ENCODE measurements at places on chromosomes 7 and 10.

GRCh38 chr7:109579901-109580300 lies 1010.2 kb downstream of the DNAJB9 start:
- no peak for DNase-seq

GRCh38 chr7:22397981-22398380 lies 41.0 kb upstream of the RAPGEF5 start:
- no peak for DNase-seq

GRCh38 chr10:77686650-77687417 lies 49.2 kb upstream of the KCNMA1 start:
- no peak for DNase-seq

GRCh38 chr7:154680894-154681659 lies 321.8 kb downstream of the PAXIP1 start:
- DNase-seq, result no peak

GRCh38 chr10:8803992-8804391 lies 749.5 kb downstream of the GATA3 start:
- DNase-seq, result no peak

- DNase-seq, result no peak
These were observed 416.4 kb downstream of the TCERG1L start for GRCh38 chr10:130895161-130895560.

DNA sequence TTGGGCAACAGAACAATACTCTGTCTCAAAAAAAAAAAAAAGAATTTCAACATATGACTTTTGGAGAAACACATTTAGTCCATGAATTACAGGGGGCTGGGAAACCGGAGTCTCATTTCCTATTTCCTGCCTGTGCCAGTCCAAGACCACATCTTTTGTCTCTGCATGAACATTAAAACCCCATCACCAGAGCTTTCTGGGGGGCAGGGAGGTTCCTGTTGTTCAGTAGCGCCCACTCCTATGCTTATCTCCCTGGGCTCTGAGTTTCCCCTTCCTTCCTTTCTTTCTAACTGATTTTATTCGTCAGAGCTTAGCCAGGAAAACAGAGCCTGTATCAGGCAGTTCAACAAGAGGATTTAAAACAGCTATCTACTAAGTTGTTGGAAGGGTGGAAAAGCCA lies 119.3 kb downstream of the CALN1 start:
- no peak for DNase-seq

GRCh38 chr10:116490028-116490662 lies 55.6 kb upstream of the PNLIP start:
- DNase-seq, result no peak

- DNase-seq, result peak; percentile 15
These were observed 825 bp downstream of the RAB11FIP2 start for GRCh38 chr10:118045837-118046394.

- no peak for DNase-seq
These were observed 15.5 kb upstream of the PTTG1IP2 start for GRCh38 chr7:90453931-90454330.

DNA sequence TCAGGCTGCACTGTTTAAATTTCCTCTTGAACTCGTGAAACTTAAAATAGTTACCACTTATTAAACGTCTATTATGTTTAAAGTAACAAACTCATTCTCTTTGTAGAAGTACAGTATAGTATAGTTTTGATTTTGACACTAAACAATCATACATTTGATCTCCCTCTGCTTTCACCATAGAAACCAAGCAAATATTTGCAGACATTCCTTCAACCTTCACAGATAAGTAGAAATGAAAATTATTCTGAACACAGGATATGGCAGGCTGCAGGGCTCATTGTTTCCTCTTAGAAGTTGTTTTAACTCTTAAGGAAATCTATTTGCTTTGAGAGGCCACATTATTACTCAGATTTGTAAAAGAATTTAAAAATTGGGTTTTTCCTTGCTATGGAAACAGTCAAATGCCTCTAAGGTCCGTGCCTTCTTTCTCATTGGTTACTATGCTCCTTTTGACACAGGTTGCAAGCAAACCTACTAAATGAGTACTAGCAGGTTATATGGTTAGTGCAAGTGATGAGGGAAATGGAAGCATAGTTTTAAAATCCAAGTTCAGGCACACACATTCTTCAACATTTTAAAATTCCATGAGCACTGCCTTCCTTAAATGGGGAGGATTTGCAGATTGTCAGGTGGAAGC lies 92.8 kb upstream of the FAM133B start:
- DNase-seq, result no peak

DNA sequence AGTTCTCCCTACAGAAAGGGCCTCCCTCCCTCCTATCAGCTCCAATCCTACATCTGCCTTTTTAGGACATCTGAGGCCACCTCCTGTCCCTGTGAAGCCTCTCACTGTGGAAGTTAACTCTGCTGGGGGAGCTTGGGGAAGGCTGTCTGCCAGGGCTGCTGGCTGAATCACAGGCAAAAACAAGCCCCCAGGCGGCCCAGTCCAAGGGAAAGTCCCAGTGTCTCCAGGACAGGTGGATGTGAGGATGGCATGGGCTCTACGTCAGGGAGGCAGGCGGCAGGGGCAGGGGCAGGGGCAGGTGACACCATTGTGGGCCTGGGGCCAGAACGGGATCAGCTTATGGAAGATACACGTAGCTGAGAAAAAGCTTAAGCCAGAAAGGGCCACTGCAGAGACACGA lies 240.2 kb downstream of the MAD1L1 start:
- DNase-seq, result no peak

GRCh38 chr7:28891192-28891875 lies 66.8 kb downstream of the TRIL start:
- DNase-seq, result no peak

GRCh38 chr7:87528730-87529129 lies 53.2 kb upstream of the ABCB4 start:
- DNase-seq, result no peak

- no peak for DNase-seq
These were observed 139.4 kb downstream of the TACC2 start for GRCh38 chr10:122128357-122128756.

GRCh38 chr7:116797612-116798011 lies 64.8 kb upstream of the CAPZA2 start:
- no peak for DNase-seq
